Fibroblast of lung (primary cell): ENCODE measurements at places on chromosomes 5 and 9. TPM values are rescaled to one million over a fixed set of nuclear protein-coding genes. Genes with fewer than 3 reads are reported as not detected.

Gene GABRB2
- under 0.01 TPM in 2 replicates for total RNA-seq

Gene TEK
- total RNA-seq = 0.51 and 1.8 TPM in 2 replicates

Gene MARVELD2
- total RNA-seq = 1.3 and 2.5 TPM in 2 replicates

Gene FOXD4
- total RNA-seq = 0.17 and 0.26 TPM in 2 replicates

Gene PCDHGB7
- total RNA-seq = 13.0 and 13.6 TPM in 2 replicates

Gene SLC36A3
- total RNA-seq = not detected in 2 replicates

Gene HRCT1
- 0.26 and 1.2 TPM in 2 replicates for total RNA-seq

Gene PDE6A
- under 0.01 TPM in 2 replicates for total RNA-seq

Gene CCNI2
- under 0.01 TPM in 1 of 2 replicates, not detected in the other for total RNA-seq

Gene ZDHHC11B
- under 0.01 TPM in 2 replicates for total RNA-seq

Gene HACD4
- total RNA-seq = 12.3 and 24.9 TPM in 2 replicates

Gene TMEM232
- total RNA-seq = 5.6 and 7.4 TPM in 2 replicates

Gene GHR
- total RNA-seq = 2.3 and 5.4 TPM in 2 replicates

Gene DOCK8
- total RNA-seq = under 0.01 TPM in 2 replicates
